Activated T-helper 2 cell treated with anti-CD3 and anti-CD28 coated beads, Interferon-gamma antibody, Interleukin-2, Interleukin-4, amounts not matched to agents 10 μg/mL and 5 μg/mL and 100 μg/mL, durations not matched to agents 14 hours and 24 hours and 36 hours (primary cell): ENCODE measurements at places on chromosomes 5 and 9. TPM values are rescaled to one million over a fixed set of nuclear protein-coding genes. Genes with fewer than 3 reads are reported as not detected.

DNA sequence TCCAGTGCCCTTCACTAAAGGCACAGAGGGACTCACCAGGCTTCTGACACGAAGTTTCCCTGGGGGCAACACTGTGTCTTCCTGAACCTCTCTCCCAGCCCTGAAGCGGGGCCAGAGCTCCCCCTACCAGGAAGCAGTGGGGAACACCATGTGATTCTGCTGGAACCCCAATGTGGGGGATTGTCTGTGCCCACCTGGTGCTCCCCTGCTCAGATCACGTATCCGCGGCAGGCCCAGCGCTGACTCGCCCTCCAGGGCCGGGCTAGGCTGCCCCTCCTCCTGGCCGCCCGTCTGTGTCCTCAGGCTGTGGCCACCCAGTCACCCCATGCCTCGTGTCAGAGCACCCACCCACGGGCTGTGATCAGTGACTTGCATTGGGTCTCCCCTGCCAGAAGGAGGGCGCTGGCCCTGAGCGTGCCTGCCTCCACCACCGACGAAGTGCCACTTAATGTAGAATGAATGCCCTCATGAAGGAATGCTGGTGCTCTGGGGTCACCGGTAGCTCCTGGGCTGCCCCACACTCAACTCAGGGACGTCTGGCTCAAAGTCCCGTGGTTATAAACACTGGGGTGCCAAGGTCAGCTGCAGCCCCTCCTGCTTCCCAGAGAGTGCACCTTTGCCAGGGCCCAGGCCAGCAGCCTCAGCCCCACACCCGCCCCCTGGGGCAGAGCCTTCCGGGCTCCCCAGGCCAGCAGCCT lies 22.1 kb downstream of the SARDH start:
- no peak for DNase-seq

GRCh38 chr9:102113191-102113590 lies 374.7 kb upstream of the GRIN3A start:
- DNase-seq: no peak

The PPP1R2B gene
- 0.51 and 0.66 TPM in 2 replicates for total RNA-seq

The ENG gene
- 27.5 and 28.1 TPM in 2 replicates for total RNA-seq

GRCh38 chr5:137867664-137868063 lies at the start of gene MYOT:
Gene MYOT (plus strand): TSS chr5:137867860. CDS start chr5:137870652, 2,792 bp downstream.
- no peak for DNase-seq
